ENCODE measurements at places on chromosomes 2 and 18. TPM values are rescaled to one million over a fixed set of nuclear protein-coding genes. Genes with fewer than 3 reads are reported as not detected.

MC5R gene
- not detected for total RNA-seq

- no peaks in the 10 kb centered on the region for H3K27me3 ChIP-seq
- peak overlapping the region; percentile 69 for H3K4me3 ChIP-seq
- peaks cover 5% of the 10 kb centered on the region for H3K4me1 ChIP-seq
- peak overlapping the region; percentile 89 for H3K27ac ChIP-seq
- peak; percentile 27 for ATAC-seq
Observed at GRCh38 chr2:236568068-236568921, 1.3 kb upstream of the ACKR3 start.

GRCh38 chr18:79471046-79471445, 75.3 kb downstream of the NFATC1 start:
- H3K27ac ChIP-seq = no peak overlapping the region
- H3K36me3 ChIP-seq = peaks cover 78% of the 10 kb centered on the region
- no peak overlapping the region for H3K4me3 ChIP-seq
- no peak for ATAC-seq
- H3K4me1 ChIP-seq = no peaks in the 10 kb centered on the region

- no peaks in the 10 kb centered on the region for H3K36me3 ChIP-seq
- H3K27me3 ChIP-seq = no peaks in the 10 kb centered on the region
- no peak overlapping the region for H3K4me3 ChIP-seq
- ATAC-seq = peak; percentile 38
Observed at GRCh38 chr2:37566517-37566981, 104.9 kb downstream of the CDC42EP3 start.

GPR75 gene
- total RNA-seq = 6.1 TPM
